Stimulated activated CD4-positive, alpha-beta T cell treated with anti-CD3 and anti-CD28 coated beads, Interleukin-2, amount 100 ng/mL, for 4 hours (primary cell): ENCODE measurements at places on chromosomes 7 and 10.

DNA sequence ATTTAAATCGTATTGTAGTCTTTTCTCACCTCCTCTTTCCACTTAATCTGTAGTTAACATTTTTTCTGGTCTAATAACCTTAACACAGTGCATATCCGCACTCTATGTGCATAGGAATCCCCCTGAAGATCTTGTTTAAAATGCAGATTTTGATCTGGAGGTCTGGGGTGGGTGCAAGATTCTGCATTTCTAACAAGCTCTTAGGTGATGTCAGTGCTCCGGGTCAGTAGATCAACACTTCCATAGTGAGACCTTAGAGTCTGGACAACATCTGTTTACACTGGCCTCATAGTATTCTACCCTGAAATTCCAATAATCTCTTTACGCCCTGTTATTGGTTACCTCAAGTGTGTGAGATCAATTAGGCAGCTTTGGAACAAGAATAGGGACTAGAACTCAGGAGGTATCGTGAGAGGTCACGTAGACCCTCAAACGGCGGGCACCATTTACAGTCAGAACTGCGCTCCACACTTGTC is 434 bp upstream of the PLEKHA8 start:
- no peak for DNase-seq

DNA sequence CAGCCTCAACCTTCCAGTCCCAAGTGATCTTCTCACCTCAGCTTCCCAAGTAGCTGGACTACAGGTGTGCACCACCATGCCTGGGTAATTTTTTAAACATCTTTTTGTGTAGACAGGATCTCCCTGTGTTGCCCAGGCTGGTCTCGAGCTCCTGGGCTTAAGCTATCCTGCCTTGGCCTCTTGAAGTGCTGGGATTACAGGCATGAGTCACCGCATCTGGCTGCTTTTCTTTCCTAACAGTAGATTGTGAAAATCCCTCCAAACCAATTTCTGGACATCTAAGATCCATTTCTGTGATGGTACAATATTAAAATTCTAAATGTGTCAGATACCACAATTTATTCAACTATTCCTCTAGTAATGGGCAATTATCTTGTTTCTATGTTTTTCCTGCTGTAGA is 38.7 kb downstream of the RAB18 start:
- no peak for DNase-seq

GRCh38 chr7:16419859-16420258 is 1.5 kb downstream of the CRPPA start:
- DNase-seq = no peak

DNA sequence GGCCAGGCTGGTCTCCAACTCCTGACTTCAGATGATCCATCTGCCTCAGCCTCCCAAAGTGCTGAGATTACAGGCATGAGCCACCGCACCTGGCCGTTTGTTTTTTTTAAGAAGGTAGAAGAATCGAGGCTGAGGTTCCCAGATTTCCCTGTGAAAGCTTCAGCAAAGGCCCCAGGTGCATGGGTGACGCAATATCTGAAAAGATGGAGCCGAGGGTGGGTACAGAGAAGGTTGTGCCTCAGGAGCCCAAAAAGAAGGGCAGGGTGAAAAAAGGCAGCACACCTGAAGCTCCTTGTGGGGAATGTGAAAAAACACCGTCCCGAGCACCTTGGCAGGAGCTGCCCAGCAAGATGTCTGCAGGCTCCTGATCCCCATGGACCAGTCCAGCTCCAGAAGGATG is 35.8 kb upstream of the NRF1 start:
- no peak for DNase-seq

- no peak for DNase-seq
Observed at GRCh38 chr10:100391163-100392002, 44.4 kb downstream of the SCD start.

- DNase-seq = no peak
Observed at GRCh38 chr7:144668503-144668902, 167.3 kb downstream of the TPK1 start.

GRCh38 chr7:17093461-17093860 is 205.0 kb upstream of the AHR start:
- no peak for DNase-seq

- no peak for DNase-seq
Observed at GRCh38 chr10:45135443-45136198, 134.9 kb downstream of the ZNF22 start.

- no peak for DNase-seq
Observed at GRCh38 chr10:68334672-68335467, 2.1 kb upstream of the PBLD start.

DNA sequence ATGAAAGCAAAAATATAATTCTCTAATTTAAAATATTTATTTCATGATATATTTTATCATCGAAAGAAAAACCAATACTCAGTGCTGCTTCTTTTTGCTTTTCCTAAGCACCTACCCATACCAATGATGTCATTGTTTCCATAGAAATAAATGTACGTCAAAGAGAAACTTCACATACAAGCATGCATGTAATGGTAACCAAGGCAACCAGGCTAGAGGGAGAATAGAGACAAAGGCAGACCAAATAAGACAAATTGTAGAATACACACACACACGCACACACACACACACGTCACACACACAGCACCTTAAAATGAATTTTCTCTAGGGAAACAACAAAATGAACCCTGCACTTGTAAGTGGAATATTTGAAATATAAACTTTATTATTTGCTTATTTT is 75.5 kb downstream of the MACC1 start:
- DNase-seq = no peak

- no peak for DNase-seq
Observed at GRCh38 chr10:9950070-9950469, 1067.6 kb upstream of the CELF2 start.

DNA sequence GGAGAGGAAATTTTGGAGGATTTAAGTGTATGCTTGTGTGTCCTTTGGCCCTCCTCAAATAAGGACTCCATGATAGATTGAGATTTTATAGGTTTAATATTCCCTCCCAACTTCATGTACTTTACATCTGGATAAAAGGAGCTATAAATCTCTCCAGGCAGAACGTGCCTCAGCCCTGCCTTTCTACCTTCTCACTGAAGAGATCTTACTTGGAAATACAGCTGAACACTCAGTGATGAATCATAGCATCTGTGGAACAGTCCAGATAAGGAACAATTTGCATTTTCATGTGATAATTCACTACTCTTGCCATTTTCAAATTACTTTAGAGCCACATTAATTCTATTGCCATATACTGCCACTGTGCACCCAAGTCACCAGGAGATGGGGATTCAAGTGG is 364.6 kb upstream of the PODXL start:
- DNase-seq = no peak

GRCh38 chr7:34612661-34613060 is 45.4 kb upstream of the NPSR1 start:
- DNase-seq = no peak

DNA sequence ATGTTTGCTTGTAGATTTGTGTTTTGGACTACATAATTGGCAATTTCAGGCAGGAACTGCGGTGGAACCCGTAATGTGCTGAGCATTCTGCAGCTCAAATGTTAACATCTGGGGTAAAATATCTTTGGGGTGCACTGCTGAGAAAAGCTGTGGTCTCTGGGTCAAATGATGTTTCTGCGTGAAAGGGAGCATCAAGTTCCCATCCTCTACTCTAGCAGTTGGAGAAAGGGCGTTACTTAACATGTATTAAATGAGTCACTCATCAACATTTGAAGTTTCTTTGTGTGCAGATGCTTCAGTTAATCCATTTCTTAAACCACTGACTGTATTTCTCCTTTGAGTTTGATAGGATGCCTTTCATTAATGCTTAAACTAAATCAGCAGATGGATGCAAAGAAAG is 273.1 kb upstream of the PITRM1 start:
- DNase-seq = no peak

DNA sequence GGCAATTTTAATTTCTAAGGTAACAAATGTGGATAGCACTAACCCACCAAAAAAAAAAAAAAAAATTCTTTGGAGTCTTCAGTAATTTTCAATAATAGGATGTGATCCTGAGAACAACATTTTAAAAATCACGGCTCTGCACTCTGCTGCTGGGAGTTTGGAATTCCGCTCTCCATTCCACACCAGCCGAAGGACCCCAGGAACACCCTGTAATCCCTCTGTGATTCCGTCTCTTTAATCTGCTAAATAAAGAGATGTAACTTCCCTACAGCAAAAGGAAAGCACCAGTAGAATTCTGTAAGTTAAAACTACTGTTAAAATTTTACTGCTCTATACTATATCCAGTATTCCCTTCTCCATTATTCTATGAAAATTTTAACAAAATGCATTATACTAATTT is 284.5 kb downstream of the PTPRN2 start:
- DNase-seq = no peak

DNA sequence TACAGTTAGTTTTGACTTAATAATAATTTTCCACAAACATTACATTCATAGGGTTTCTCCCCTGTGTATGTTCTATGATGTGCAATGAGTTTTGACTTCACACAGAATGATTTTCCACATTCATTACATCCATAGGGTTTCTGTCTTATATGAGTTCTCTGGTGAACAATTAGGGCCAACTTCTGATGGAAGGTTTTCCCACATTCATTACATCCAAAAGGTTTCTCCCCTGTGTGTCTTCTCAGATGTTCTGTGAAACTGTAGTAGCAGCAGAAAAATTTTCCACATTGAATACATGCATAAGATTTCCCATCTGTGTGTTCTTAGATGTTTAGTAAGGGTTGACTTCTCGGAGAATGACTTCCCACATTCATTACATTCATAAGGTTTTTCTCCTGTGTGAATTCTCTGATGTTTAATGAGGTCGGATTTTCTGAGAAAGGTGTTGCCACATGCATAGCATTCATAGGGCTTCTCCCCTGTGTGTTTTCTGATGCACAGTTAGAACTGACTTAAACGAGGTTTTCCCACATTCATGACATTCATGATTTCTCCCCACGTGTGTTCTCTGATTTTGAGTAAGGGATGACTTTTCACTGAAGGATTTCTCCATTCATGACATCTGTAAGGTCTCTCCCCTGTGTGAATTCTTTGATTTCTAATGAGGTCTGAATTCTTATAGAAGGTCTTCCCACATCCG is 118.5 kb downstream of the ZNF33B start:
- no peak for DNase-seq

DNA sequence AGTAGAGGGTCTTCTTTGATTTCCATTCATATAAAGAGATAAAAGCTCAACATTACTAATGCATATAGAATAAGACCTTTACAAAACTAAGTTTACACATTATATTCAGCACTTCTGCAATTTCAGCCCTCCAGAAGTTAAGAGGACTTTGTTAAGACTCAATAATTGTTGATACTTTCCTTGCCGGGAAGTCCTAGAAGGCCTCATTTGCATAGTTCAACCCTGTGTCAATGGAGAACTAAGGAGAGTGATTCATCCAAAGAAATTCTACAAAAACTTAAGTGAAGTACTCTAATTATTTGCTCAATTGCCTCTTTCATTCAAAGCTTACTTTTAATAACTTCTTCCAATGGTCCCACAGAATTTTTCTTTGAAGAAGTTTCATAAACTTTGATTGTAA is 1060.3 kb upstream of the CELF2 start:
- no peak for DNase-seq

DNA sequence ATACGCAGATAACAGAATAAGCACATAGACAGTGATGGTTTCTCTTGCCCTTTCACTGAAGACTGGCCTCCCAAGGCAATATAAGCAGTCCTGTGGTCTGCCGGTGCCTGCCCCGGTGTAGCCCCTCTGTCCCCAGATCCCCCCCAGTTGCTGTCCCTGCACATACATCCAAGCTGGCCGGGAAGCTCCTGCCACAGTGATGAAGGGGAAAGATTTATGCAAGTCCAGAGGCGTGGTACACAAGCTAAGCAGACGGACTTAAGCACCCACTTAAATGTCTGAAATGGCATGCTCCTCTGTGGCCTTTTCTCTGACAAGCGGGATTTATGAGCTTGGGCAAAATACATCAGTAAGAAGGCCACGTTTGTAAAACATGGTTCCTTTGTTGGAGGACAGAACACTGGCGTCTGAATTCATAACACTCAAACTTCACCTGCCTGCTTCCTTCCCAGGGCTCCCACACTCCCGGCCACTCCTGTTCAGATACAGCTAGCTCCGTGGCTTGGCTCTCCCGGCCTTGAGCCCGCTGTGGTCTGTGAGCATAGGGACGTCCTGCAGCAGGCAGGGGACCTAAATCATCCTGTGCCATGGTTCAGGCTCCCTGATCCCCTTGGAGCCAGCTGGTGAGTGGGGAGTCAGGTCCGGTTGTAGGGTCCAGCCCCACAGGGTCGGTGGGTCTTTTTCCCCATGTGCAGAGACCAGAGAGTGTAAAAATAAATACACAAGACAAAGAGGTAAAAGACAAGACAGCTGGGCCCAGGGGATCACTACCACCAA is 61.7 kb upstream of the PPP2R2D start:
- no peak for DNase-seq

DNA sequence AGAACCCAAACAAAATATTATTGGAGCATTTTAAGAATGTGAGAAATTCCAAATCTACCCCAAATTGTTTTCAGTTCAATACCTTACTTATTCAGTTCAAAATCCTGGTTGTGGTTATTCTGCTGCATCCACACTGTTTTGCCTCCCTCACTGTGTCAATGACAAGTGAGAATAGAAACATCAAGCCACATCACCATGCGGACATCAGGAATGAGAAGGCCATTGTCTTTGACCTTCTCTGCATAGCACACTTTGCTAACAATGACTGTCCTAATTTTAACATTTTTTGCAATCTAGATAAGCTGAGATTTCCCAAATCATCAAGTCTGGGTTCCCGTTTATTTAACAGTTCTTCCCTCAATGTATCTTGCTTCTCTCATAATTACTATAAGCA is 93.7 kb downstream of the ELAPOR2 start:
- no peak for DNase-seq

GRCh38 chr7:101554584-101555268 is 74.4 kb downstream of the MYL10 start:
- DNase-seq = no peak

DNA sequence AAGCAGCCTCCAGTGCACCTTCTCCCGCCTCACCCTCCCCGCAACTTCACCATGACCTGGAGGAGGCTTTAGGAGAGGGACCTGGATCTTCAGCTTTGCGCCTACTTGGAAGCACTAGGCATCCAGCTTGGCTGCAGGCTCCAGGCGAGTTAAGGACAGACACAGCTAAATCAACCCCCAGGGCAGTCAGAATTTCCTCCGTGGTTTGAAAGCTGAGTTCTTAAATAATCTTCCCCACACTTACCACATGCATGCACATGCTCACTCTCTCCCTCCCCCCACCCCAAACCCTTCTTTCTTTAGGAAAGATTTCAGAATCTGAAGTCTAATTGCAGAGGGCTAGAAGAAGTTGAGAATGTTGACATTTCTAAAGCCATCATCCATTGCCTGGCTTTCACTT is 36.7 kb upstream of the LRRC4 start:
- no peak for DNase-seq

DNA sequence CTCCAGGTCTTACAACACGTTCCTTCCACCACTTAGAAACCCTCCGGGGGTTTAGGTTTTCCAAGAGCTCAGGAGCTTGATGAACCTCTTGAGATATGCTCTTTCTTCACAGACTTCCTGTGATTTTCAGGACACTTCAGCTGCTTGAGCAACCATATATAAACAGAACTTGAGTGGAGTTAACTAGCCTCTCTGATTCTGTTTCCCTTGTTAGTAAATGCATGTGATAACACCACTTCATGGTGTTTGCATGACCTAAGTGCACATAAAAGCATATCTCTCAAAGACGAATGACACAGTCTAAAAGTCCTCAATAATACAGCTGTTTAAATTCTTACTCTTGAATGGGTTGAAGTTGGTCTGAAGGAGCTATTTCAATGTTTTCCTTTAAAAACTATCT is 9.9 kb downstream of the PRR15 start:
- no peak for DNase-seq

GRCh38 chr7:105805447-105806019 is 70.9 kb downstream of the ATXN7L1 start:
- DNase-seq = no peak

- no peak for DNase-seq
Observed at GRCh38 chr10:44948642-44949041, 11.0 kb upstream of the RASSF4 start.

- DNase-seq = no peak
Observed at GRCh38 chr7:6159097-6159483, 113.3 kb downstream of the CYTH3 start.
